ENCODE measurements at places on chromosomes 3 and 15.

DNA sequence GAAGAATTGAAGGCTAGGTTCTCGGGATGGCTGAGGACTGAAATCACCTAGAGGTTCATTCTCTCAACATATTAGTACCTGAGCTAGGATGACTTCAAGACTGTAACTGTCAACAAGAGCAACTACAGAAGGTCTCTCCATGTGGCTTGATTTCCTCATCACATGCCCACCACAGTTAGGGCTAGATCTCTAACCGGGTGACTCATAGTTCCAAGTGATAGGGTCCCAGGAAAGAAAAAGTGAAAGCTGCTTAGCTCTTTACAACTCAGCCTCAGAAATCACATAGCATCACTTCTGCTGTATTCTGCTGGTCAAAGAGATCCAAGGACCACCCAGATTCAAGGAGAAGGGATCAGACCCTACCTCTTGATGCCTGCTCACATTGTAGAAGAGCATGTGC is 165.4 kb upstream of the AGTR1 start:
- no peak for DNase-seq

GRCh38 chr3:72255191-72255590 is 470.2 kb upstream of the PROK2 start:
- peak; percentile 66 for DNase-seq

GRCh38 chr3:119456469-119456868 is 6.9 kb downstream of the TMEM39A start:
- no peak for DNase-seq

DNA sequence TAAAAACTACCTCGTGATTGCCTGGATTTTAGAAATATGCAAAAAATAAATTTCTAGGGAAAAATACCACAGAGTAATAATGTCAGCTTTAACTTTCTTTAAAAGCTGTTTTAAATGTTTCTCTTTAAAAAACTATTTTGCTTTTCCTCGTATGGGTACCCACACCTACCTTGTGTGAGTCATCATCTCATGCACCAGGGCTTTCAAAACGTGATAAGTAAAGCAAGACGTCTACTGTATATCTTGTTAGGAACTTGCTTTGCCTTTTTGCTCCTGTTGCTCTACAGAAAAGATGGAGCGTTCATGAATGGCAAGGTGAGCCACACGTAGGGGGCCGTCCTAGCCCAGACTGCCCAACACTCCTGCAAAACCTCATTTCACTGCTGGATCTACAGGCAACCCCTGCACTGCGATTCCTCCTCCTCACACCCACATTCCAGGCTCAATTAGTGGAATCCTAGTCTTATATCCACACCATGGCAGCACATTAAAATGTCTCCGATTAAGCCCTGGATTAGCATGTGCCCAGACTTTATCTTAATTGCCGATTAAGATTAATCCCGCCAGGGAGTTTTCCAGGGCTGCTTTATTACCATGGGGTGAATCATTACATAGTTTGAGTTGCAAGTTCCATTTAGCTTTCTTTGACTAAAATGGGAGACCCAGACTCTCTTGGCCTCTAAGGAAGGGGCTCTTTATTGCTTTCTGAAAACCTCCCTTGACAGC is 293.6 kb upstream of the ICE2 start:
- no peak for DNase-seq

DNA sequence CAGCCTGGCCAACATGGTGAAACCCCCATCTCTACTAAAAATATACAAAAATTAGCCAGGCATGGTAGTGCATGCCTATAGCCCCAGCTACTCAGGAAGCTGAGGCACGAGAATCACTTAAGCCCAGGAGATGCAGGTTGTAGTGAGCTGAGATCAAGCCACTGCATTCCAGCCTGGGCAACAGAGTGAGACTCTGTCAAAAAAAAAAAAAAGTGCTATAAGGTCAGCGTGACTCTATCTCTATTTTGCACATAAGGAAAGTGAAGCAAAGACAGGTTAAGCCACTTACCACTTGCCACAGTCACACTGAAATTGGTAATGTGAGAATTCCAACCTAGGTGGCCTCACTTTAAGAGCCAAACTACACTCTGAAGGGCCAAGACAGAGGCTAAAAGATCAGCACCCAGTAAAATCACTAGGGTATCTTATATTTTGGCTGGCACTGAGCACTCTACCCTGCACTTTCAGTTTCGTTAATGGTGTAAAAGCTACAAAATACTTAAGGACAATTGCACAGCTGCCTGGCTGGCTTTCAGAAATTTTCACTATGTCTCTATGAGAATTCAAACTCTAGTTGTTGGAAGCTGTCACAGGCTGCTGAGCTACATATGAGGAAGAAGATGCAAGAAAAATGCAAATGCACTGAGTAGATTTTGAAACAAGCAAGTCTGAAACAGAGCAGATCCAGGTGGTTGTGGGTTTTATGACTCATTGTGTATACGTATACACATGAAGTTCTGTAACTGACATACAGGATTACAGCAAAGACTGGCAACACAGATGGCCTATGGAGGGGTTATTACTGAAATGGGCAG is 32.7 kb downstream of the TRANK1 start:
- no peak for DNase-seq

DNA sequence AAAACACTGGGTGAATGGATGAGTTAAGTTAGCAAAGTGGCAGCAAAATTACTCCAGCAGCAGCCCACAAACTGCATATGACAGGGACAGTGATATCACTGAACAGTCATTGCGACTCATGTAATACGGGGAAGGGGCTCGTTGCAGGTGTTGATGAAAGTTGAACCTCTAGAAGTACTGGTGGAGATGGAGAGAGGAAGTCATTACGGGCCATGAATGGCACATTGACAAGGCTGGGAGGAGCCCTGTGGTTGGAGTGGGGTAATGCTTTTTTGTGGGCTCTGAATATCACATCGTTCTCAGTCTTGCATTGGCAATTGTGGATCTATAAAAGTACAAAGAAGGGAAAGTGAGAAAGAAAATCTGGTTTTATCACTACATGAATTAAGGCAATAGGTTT is 278.1 kb downstream of the ZPLD1 start:
- no peak for DNase-seq

GRCh38 chr15:55389264-55389607 is 18.9 kb downstream of the CCPG1 start:
- DNase-seq = no peak

DNA sequence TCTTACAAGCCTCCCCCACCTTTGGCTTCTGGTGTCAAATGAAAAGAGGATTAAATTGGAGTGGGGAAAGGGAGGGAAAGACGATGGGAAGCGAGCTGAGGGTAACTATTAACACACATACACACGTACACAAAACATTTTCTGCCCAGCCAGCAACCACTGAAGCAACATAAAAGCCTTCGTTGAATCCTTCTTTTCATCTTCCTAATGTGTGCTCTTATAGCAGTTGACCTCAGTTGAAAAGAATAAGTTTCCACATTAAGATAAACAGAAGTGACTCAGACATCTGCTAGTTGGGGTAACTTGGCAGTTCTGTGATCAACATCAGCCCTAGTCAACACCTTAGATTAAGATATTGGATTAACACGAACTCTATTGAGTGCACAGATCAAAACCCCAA is 558.5 kb downstream of the MECOM start:
- no peak for DNase-seq

GRCh38 chr3:184428561-184429175 is 48.8 kb downstream of the CHRD start:
- DNase-seq = no peak

DNA sequence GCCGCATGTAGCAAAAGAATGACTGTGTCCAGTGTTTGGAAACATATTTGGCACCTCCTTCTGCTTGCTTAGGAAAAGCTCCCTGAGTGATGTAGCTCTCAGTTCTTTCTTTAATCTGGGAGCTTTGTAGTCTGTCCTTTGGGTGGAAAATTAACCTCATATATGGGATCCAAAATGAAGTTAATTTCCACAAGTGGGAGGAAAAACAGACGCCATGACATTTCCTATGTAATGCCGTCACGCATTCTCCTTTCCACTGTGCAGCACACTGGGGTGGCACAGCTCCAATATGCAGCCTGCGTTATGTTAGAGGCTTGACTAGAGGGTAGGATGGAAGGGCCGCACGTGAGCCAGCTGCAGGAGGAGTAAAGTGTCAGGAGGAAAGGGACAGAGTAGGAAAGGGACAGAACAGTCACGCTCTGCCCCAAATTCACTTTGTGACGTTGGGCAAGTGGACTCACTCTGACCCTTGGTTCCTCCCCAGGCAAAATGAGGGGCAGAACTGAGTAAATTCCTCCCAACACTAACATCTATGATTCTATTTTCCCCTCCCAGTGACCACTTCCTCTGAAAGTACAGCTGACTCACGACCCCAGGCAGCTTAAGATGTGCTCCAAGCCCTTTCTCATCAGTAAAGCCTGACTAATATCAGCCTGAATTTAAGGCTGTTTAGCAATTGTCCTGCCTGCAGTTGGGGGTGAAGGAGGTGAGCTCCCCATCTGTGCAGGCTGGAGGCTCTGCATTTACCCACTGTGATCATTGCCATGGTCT is 176.5 kb upstream of the PFN2 start:
- DNase-seq = no peak

DNA sequence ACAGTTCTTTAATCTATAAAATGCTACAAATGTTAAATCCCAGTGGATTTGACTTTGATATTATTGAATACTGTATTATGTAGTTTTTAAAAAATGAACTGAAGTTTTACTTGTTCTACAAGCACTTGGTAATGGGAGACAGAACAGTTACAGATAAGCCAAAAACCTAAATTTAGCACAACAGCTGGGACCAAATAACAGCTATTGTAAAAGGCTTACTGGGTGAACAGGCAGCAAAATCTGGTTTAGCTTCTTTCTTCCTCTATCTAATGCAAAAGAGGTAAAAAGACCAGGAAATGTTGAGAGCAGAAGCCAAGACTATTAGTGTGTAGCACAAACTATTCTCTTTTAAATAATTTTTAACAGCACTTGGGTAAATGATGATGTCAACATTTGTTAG is 1.6 kb upstream of the ATOSA start:
- DNase-seq = no peak

DNA sequence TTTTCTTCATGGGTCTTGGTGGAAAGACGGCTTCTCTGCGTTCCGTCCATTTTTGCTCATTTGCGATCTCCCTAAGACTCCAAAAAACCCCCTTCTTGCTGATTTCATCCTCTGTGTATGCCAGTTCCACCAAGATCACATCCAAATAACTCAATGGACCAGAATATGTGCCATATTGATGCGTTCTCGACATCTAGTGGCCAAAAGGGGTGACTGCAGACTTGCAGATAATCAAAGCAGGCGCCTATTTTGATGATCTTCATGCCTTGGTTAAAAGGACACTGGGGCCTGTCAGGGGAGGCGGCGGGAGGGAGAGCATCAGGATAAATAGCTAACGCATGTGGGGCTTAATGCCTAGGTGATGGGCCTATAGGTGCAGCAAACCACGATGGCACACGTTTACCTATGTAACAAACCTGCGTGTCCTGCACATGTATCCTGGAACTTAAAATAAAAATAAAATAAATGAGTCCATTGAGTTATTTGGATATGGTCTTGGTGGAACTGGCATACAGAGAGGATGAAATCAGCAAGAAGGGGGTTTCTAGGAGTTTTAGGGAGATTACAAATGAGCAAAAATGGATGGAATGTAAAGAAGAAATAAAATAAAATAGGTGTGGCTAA is 104.2 kb upstream of the RAD18 start:
- no peak for DNase-seq

- DNase-seq = peak; percentile 13
Observed at GRCh38 chr15:76347482-76348055, 11.0 kb downstream of the ISL2 start.

- no peak for DNase-seq
Observed at GRCh38 chr3:133979553-133979952, 50.2 kb downstream of the SLCO2A1 start.

Measured in renal cortex interstitium (tissue), 15 donors.